ENCODE measurements at places on chromosomes 6 and 20. TPM values are rescaled to one million over a fixed set of nuclear protein-coding genes. Genes with fewer than 3 reads are reported as not detected.

GRCh38 chr6:109093732-109094415, 772 bp downstream of the SESN1 start:
- H3K27me3 ChIP-seq = no peaks in the 10 kb centered on the region
- H3K4me3 ChIP-seq = peak overlapping the region; percentile 94
- H3K36me3 ChIP-seq = peaks cover 26% of the 10 kb centered on the region
- DNase-seq = no peak

Gene CTCFL
- total RNA-seq = not detected

Gene FOXC1
- total RNA-seq = 16.5 TPM

Gene EFCAB8
- 1.1 TPM for total RNA-seq

DNA sequence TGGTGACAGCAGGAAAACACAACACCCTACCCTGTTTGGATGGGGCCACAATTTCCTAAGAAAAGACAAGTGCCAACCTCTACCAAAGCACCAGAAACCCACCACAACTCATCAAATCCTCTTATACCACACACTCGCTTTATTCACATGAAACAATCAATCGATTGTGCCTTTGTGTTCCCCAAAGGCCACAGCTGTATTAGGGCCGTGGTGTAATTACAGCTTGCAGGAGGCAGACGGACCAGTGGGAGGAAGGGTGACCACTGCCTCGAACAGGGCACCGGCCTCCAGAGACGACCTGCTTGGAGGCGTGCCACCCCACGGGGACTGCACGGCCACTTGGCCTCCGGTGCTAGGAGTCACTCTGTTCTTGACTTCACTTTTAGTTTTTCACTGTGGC, 264.1 kb downstream of the FOXC1 start:
- no peak overlapping the region for H3K4me3 ChIP-seq
- no peaks in the 10 kb centered on the region for H3K4me1 ChIP-seq
- DNase-seq = no peak
- H3K36me3 ChIP-seq = no peaks in the 10 kb centered on the region
- no peaks in the 10 kb centered on the region for H3K27me3 ChIP-seq

Gene DTD1
- total RNA-seq = 14.3 TPM

Gene DDR1
- 580 TPM for total RNA-seq

GRCh38 chr6:6723361-6723760, 134.8 kb downstream of the LY86 start:
- no peak overlapping the region for H3K27ac ChIP-seq
- no peaks in the 10 kb centered on the region for H3K27me3 ChIP-seq
- peaks cover 11% of the 10 kb centered on the region for H3K36me3 ChIP-seq
- no peak overlapping the region for H3K4me3 ChIP-seq
- peaks cover 37% of the 10 kb centered on the region for H3K4me1 ChIP-seq

DNA sequence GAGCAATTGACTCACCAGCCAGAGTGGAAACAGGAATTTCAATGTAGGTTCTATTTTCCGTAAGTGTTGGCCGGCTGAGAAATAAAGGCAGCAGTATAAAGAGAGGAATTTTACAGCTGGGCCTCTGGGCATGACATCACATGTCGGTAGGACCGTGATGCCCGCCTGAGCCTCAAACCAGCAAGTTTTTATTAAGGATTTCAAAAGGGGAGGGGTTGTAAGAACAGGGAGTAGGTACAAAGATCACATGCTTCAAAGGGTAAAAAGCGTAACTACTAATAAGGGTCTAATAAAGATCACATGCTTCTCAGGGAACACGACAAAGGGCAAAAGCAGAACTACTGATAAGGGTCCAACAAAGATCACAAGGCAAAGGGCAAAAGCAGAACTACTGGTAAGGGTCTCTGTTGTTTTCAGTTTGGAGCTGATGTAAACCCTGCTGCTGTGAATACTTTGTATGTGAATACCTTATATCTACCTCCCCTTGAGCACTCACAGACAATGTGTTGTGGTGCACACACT, 9.0 kb upstream of the TULP4 start:
- no peak overlapping the region for H3K27ac ChIP-seq
- H3K36me3 ChIP-seq = peaks cover 20% of the 10 kb centered on the region
- H3K4me1 ChIP-seq = peaks cover 9% of the 10 kb centered on the region
- DNase-seq = no peak

DNA sequence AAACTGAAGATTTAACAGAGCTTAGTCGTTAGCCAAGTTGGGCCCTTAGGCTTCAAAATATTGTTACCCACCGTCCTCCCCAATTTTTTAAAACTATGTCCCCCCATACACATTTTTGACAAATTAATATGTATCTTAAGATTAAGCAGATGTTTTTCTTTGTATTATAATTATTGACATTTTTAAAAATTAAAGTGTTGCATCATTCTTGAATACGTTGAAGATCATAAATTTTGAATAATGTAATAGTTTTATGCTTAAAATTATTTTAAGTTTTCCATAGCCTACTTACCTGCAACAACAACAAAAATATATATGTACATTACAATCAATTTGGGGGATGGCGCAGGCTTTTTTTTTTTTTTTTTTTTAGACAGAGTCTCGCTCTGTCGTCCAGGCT, 8.2 kb upstream of the PRSS16 start:
- DNase-seq = no peak
- peaks cover 40% of the 10 kb centered on the region for H3K36me3 ChIP-seq
- peak overlapping the region; percentile 69 for H3K4me3 ChIP-seq

Gene SNAP25
- total RNA-seq = 0.73 TPM

- no peaks in the 10 kb centered on the region for H3K4me1 ChIP-seq
- no peak overlapping the region for H3K27ac ChIP-seq
- DNase-seq = no peak
Observed at GRCh38 chr20:23667666-23668065, 21.2 kb downstream of the CST4 start.

DNA sequence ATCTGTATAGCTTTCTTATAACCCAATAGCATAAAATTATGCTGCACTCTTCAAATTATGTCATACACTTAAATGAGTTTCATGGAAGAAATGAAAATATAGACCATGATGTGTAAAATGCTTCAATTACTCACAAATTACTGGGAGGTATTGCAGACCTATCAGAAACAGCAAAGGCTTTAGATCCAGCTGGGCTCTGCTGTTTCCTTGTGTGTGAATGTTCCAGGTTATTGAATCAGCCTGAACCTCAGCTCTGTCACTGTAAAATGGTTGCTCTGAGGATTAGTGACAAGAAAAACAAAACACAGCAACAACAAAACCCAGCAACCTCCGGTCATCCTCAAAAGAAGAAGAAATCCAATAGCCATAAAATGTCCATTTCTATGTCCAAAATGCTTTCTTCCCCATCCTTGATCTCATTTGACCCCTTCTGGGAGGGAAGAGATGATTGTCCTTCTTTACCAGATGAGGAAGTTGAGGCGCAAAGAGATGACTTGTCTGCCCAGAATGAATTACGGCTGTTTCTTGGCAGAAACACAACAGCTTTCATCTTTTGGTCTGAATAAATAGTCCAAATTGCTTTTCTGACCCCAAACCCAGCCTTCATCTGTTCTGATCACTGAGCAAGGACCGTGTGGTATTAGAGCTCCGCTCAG, 42.2 kb upstream of the TGM6 start:
- H3K27me3 ChIP-seq = peaks cover 29% of the 10 kb centered on the region
- no peak for DNase-seq
- H3K27ac ChIP-seq = no peak overlapping the region
- no peaks in the 10 kb centered on the region for H3K4me1 ChIP-seq
- no peak overlapping the region for H3K4me3 ChIP-seq

DNA sequence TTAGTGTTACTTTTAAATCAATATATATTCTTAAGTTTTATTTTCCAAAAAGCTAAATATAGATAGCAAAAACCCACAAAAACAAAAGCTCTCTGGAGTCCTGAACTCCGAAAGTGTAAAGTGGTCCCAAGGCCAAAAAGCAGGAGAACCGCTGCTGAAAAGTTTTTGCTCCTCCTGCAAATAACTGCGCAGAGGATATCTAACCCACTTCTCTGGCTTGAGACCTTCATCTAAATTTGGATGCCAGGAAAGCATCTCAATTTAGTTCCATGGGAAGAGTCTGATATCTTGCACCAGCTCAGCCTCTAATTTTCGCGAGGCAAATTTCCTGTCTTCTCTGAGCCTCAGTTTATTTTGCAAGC, 523 bp downstream of the MRPS10 start:
- DNase-seq = no peak
- H3K27me3 ChIP-seq = no peaks in the 10 kb centered on the region
- H3K27ac ChIP-seq = peak overlapping the region; percentile 99

DNA sequence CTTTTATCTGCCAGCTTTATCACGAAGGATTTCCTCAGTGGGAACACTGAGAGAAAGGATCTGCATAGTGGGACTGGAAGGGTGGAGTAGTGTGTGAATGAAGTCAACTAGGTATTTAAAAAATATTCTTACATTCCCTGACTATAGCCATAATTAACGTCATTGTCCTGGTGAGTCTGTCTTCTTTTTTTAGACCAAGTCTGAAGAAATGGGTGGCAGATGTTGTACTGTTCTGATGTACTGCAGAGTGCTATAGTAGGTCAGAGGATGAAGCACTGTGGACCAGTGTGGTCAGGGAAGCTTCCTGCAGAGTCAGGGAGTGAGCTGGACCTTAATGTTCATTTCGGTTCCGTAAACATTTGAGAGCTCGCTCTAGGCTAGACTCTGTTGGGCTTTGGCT, 11.9 kb downstream of the TULP4 start:
- no peaks in the 10 kb centered on the region for H3K36me3 ChIP-seq
- no peak for DNase-seq
- H3K4me1 ChIP-seq = peaks cover 71% of the 10 kb centered on the region
- no peak overlapping the region for H3K4me3 ChIP-seq
- no peak overlapping the region for H3K27ac ChIP-seq

DNA sequence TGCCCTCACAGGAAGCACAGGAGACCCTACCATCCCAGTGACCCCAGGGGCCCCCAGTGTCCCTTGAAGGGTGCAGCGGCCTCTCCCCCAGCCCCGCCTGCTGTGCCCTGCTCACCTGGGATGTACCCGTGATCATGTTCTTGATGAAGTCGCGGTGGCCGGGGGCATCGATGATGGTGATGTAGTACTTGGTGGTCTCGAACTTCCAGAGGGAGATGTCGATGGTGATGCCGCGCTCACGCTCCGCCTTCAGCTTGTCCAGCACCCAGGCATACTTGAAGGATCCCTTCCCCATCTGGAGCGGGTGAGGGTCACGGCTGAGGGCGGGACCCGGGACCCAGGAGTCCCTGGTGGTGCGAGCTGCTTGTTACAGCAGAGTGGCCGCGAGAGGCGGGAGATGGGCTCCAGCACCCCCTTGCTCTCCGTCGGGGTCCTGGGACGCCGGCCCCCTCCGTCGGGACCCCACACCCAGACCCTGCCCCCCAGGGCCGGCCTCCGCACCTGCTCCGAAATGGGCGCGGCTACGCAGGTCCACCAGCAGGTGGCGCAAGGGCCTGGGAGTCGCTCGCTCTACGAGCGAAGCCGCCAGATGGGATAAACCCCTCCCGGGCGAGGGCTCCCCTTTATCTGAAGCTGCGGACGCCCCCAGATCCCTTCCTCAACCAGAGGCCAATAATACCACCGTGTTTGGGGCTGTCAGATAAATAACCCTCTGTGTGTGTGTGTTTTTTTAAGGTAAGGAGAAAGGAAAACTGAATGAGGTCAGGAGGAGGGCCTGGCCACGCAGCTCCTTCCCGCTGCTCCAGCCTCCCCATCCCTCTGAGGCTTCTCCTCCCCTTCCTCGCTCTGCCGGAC, 2.9 kb downstream of the EEF1A2 start:
- H3K27ac ChIP-seq = no peak overlapping the region
- peaks cover 67% of the 10 kb centered on the region for H3K36me3 ChIP-seq
- peak overlapping the region; percentile 75 for H3K4me3 ChIP-seq
- peak; percentile 80 for DNase-seq
- no peaks in the 10 kb centered on the region for H3K27me3 ChIP-seq

DNA sequence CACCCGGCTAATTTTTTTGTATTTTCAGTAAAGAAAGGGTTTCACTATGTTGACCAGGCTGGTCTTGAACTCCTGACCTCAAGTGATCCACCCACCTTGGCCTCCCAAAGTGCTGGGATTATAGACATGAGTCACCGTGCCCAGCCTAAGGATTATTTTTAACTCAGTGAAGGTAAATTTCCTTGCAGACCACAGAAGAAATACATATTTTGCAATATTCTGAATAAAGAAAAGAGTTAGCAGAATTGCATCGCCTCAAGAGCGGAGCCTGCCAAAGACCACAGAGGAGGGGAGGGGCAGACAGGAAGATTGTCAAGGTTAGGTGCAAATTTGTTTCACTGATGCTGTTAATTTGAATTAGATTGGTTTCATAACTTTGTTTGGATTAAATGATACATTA, 47.4 kb downstream of the SOD2 start:
- H3K27me3 ChIP-seq = no peaks in the 10 kb centered on the region
- peaks cover 30% of the 10 kb centered on the region for H3K4me1 ChIP-seq

DNA sequence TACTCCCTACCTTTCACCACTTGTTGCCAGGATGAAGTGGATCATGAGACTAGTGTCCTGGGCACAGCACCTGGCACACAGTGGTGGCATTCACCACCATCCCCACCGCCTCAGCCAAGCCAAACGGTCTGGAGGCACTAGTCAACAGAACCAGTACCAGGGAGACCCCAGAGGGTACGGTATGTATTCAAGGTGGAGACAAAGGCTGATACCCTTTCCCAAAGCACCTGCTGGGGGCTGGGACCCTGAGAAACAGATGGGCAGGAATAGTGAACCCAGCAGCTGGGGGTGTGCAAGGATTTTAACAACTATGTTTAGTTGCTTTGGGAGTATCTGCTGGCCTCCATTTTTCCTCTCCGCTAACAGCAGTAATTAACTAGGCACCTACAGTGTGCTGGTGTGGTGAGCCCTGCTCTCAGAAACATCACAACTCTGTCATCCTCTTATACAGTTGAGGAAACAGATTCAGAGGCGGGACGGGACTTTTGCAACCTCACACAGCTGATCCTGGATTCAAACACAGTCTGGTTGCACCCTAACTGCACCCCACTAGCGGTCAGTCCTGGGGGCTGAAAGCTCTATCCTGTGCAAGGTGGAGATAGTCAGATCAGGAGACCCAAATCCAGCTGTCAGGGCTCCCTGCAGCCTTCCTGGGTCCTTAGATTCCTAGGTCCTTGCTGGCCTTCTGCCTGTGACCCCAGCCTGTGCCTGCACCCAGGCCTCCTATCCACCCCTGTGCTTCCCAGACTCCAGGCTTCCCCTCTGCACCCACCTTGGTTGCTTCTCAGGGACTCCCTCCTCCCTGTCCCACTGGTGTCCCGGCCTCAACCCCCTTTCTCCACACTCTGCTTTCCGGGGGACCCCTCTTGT, 1.2 kb downstream of the SNTA1 start:
- H3K27ac ChIP-seq = no peak overlapping the region
- peaks cover 20% of the 10 kb centered on the region for H3K36me3 ChIP-seq
- peaks cover 16% of the 10 kb centered on the region for H3K4me1 ChIP-seq
- H3K4me3 ChIP-seq = peak overlapping the region; percentile 92
